NCI-H460 (cell line): ENCODE measurements at places on chromosomes 13 and 19. TPM values are rescaled to one million over a fixed set of nuclear protein-coding genes. Genes with fewer than 3 reads are reported as not detected.

PRSS57 gene
- not detected in 2 replicates for total RNA-seq

CYP2F1 gene
- total RNA-seq, result not detected in 2 replicates

OR7D2 gene
- 0.05 TPM in 1 of 2 replicates, not detected in the other for total RNA-seq

ZNF835 gene
- not detected in 2 replicates for total RNA-seq

ERF gene
- 16.1 and 17.1 TPM in 2 replicates for total RNA-seq

UPK1A gene
- 0.25 TPM in 1 of 2 replicates, not detected in the other for total RNA-seq
